ENCODE measurements at places on chromosomes 11 and 22.

DNA sequence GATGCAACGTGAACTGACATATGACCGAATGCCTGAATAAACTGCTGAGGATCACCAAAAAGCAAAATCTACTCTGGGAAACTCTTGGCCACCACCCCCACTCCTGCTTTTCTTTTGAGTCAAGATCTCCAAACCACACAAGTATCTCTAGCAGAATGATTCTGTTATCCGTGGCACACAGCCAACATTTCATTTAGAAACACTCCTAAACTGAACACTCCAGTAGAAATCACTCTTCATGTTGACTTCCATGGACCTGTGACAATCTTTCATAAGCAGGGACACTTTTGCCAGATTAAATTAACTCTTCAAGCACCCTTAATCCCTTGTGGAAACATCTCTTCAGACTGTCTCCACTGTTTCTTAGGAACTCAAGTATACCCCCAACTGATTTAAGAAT lies 44.4 kb downstream of the VSIG10L2 start:
- DNase-seq, result no peak

DNA sequence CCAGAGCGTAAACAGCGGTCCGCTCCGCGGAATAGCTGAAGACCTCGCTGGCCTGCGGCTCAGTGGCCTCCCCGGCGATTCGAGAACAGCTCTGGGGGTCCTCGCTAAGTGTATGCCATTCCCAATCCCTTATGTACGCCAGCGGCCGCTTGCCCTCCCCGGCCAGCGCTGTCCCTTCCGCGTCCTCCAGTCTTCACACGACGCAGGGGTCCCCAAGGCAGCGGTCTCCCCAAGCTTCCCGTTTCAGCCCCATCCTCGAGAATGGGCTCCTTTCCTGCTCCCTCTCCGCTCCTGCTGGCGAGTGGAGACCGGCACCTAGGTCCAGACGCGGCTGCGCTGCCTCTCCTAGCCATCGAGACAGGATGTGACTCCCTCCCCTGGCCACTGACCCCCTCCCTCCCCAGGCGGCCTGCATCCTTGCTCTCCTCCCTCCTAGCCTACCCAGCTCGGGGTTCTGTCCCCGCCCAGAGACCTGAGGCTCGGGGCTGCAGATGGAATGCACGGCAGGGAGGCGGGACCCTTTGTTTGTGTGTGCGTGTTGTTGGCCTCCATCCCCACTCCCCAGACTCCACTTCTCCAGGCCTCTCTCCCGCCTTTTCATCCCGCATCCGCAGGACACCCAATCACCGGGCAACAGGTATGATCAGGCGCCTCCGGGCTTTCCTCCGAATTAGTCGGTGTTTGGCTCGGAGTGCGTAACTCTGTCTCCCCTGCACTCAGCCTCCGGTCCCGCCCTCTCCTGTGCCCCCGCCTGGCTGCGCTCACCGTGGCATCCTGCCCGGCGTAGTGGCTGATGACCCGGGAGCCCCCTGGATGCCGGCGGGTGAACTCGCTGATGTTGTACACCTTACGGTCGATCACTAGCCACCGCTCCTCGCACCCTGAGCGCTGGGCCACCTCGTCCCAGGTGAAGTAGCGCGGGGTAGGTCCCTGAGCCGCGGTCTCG lies 740 bp downstream of the FADS1 start:
- DNase-seq, result peak; percentile 85

- DNase-seq, result no peak
Observed at GRCh38 chr11:117199053-117199915, at the start of gene TAGLN. Gene TAGLN (plus strand): TSS chr11:117199370. CDS start chr11:117203014, 3,644 bp downstream.

DNA sequence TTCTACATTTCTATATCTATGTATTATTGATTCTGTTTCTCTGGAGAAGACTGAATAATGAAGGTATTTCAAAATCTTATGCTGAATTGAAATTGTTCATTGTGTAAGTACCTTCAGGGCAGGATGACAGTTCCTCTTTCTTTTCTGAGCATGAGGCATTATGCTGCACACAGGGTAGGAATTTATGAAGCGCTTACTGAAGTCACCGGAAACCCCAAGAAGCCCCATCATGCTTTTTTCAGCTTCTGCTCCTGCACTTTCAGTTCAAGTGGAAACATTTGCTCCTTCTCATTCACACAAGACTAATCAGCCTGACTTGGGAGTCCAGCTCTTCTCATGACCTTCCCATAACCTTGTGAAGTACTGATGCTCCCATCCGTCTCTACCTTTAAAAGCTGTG lies 314.7 kb upstream of the SORL1-AS1 start:
- DNase-seq, result no peak

DNA sequence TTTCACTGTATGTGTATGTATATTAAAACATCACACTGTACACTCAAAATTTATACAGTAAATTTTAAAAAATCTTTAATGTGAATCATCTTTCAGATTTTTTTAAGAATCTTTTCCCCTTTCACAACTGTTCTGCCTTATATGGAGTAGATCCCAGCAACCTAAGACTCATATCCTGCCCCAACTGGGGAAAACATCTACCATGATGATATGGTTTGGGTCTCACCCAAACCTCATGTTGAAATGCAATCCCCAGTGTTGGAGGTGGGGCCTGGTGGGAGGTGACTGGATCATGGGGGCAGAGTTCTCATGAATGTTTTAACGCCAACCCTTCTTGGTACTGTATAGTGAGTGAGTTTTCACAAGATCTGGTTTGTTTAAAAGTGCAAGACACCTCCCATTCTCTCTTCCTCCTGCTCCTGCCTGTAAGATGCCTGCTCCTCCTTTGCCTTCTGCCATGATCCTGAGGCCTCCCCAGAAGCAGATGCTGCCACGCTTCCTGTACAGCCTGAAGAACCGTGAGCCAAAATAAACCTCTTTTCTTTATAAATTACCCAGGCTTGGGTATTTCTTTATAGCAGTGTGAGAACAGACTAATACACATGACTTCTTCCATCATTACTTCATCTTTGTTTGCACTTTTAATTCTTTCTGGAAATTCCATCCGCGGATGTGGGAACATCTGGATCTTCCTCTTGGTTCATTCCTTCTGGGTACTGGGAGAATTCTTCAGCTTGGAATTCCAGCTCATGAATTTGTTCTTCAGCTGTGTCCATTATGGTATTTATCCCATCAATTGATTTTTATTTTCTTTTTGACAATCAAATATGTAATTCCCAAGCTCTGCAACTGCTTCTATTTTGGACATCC lies 36.9 kb downstream of the LINC01488 start:
- DNase-seq, result no peak

GRCh38 chr11:63747011-63747410 lies 21.6 kb downstream of the ZFTA start:
- DNase-seq, result no peak

DNA sequence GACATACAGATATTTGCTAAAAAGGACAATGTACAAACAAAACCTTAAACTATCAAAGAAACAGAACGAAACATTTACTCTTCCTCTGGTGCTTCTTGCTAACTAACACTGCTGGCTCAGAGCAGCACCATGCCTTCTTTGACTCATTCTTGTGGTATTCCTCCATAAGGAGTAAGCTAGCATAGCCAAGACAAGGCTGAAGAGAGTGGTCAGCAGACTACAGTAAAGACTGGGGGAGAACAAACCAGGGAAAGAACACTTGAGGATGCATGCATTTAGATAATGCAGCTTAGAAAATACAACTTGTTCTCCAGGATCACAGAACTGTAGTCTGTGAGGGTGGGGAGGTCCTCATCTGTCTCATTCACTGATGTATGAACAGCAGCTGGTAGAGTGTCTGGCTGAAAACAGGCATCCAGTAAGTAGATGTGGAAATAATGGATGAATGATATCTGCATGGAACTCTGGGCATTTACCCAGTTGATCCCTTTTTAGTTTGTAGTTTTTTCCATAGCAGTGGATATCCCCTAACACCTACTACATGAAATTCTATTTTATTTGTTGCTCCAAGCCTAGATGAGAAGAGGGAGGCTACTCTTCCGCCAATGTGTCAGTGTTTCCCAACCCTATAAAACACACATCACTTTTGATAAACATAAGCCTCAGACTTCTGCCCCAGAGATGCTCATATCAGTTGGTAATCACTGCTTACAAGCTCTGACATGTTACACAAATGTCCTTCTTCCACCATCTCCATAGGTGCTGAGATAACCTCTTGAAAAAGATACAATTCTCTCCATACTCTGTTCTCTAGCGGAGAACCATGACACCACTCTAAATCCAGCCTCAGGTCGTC lies 7.3 kb downstream of the SNX19 start:
- no peak for DNase-seq

- DNase-seq, result no peak
Observed at GRCh38 chr11:27020751-27021150, 19.9 kb upstream of the BBOX1 start.

DNA sequence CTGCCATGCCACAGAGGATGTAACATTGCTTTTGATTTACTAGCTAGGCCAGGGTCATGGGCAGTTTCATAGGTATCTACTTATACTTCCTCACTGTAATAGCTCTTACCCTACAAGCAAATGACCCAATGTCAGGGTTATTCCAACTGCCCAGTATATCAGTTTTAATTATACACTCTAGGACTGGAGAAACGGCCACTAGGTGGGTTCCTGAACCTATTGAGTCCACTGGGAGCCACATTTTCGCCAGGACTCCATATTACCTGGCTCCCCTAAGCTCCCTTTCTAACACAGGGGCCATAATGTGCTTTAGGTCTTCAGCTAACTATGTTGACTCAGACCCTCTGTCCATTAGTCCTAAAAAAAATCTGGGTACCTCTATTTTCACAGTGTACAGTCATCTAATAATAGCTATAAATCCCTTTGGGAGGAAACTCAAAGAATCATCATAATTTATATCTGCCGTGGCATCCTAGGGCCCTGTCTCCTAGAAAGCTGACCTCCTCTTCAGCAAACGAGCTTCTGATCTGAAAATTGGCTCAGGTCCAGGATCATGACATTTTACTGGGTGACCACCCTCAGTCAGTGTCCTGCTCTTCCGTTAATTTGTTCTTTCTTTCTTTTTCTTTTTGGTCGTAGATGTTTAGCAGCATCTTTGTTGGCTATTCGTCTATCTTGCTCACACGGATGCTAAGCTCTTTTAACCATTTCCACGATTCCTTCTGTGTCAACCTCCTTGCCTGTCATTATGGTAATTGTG lies 244.3 kb downstream of the FAM76B start:
- DNase-seq, result no peak

GRCh38 chr11:126281666-126282175 lies 1.2 kb upstream of the TIRAP start:
- DNase-seq, result no peak

DNA sequence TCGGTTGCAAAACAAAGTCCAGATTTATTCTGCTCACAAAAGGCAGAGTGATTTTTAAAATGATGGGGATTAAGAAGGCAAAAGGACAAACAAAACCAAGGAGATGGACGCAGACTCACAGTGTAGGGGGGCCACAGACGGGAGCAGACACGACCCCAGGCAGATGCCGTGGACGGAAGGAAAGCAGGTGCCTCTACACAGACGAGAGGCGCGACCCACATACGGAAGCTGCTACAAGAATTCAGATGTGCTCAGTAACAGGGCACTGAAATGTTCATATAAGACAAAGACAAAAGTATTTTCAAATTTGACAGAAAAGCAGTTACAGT lies 148.9 kb downstream of the BRD1 start:
- no peak for DNase-seq

DNA sequence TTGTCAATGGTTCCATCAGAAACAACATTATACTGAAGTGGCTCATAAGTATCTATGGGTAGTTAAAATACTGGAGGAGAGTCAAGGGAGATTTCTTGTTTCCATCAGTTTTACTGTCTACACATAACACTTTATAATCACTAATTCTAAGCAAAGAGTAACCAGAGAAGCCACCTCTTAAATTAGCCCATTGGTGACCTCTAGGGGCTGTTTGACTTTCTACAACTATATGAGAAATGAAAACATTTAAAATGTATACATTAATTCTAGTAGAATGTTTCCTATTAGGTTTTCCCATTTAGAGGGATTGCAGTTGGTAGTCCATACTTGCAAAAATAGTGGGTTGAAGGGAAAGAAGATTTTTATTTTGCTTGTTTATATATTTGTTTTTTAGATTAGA lies 504.3 kb downstream of the FAM181B start:
- no peak for DNase-seq

DNA sequence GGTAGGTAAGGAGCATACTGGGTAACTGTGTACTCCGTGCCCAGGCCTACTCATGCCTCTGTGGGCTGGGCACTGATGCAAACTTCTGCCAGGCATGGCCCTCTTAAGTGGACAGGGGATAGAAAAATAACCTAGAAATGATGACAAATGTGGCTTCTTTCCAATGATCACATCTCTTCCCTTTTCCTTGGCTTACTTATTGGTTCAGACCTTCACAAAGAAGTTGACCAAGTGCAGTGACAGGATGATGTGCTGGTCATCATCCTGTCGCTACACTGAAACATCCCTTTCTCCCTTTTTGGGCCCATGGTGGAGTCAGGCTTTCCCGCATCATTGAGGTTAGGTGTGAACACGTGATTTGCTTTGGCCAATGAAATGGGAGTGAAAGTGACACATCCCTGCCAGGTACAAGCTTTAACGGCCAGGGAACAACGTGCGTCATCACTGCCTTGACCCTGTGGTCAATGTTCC lies 31.8 kb upstream of the APOBEC3A start:
- DNase-seq, result no peak

DNA sequence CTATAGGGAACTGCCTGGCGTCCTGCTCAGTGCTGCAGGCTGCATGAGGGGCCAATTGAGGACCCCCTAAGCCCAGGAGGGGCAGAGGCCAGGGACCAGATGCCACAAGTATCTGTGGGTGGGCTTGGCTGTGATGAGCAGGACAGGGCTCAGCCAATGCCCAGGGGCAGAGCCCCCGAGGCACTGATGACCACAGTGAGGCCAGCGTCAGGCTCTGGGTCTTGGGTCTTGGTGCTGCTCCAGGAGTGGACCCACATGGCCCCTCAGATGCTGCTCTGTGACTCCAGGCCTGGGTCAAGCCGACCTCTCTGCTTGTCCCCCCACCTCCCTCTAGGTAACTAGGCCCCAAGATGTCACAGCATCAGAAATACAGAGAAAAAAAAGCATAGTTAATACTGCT lies 50.6 kb downstream of the RTN4R start:
- DNase-seq, result no peak

DNA sequence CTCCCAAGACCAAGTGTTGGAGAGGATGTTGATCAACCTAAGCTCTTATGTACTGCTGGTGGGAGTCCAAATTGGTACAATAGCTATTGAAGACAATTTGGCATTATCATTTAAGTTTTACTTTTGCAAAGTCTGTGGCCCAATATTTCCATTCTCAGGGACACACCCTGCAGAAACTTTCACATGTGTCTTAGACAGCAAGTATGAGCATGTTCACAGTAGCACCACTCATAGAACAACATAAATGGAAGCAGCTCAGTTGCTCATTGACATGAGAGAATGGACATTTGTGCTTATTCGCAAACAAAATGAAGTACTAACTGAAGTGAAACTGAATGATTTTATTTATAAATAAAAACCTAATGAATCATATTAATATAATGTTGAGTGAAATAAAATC lies 135.5 kb downstream of the NOX4 start:
- no peak for DNase-seq

GRCh38 chr11:121672630-121673487 lies 220.1 kb upstream of the SORL1-AS1 start:
- no peak for DNase-seq
